Caco-2 (cell line): ENCODE measurements at places on chromosomes 2 and 18. TPM values are rescaled to one million over a fixed set of nuclear protein-coding genes. Genes with fewer than 3 reads are reported as not detected.

Gene SLC40A1
- 78.1 and 109 TPM in 2 replicates for total RNA-seq

Gene POMC
- total RNA-seq: 10.5 and 14.9 TPM in 2 replicates

Gene CPSF3
- total RNA-seq: 80.6 and 95.0 TPM in 2 replicates

Gene AGXT
- total RNA-seq: 0.20 and 0.39 TPM in 2 replicates

Gene TEX44
- total RNA-seq: not detected in 2 replicates
